ENCODE measurements at places on chromosomes 2 and 18. TPM values are rescaled to one million over a fixed set of nuclear protein-coding genes. Genes with fewer than 3 reads are reported as not detected.

Gene TRPM8
- total RNA-seq: not detected

- peaks cover 12% of the 10 kb centered on the region for H3K4me1 ChIP-seq
- no peaks in the 10 kb centered on the region for H3K36me3 ChIP-seq
- H3K4me3 ChIP-seq: no peak overlapping the region
- no peak overlapping the region for H3K27ac ChIP-seq
- no peak for DNase-seq
Observed at GRCh38 chr2:191382801-191383200, 137.6 kb downstream of the MYO1B start.

GRCh38 chr2:171516793-171517192 is 5.5 kb upstream of the CYBRD1 start:
- H3K4me3 ChIP-seq: no peak overlapping the region
- peaks cover 5% of the 10 kb centered on the region for H3K4me1 ChIP-seq
- peaks cover 38% of the 10 kb centered on the region for H3K27me3 ChIP-seq
- H3K36me3 ChIP-seq: no peaks in the 10 kb centered on the region
- DNase-seq: no peak

Gene RIT2
- not detected for total RNA-seq

Gene ANKRD29
- not detected for total RNA-seq
